Hepatic stellate cell (primary cell): ENCODE measurements at places on chromosomes 12 and 14.

GRCh38 chr12:52193991-52194390 is 2.2 kb upstream of the KRT80 start:
- no peak for DNase-seq

DNA sequence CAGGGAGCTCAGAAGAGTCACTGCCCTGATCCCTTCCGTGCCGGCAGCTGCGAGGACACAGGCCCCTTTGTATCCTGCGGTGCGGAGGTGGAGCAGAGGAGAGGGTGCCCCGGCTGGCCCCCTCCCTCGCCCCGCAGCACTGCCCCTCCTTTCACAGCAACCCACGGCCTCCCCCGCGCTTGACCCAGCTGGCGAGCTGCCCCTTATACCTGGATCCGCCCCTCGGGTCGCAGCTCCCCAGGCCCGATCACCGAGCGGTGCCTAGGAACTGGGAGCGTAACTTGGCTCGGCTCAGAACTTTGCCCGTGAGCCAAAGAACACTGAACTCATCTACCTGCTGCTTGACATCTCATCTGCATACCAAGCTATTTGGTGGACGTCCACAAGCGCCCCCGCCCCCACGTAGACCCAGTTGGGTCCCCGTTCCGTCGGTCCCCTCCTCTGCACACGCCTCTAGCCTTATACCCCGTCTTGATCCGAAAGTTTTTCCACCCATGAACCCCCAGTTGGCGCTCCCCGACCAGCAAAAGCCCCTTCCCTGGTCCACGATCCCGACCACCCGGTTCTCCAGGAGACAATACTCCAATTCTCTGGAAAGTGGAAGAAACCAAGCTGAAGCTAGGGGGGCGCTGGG is 697 bp upstream of the DNAJC14 start:
- DNase-seq = peak; percentile 35

DNA sequence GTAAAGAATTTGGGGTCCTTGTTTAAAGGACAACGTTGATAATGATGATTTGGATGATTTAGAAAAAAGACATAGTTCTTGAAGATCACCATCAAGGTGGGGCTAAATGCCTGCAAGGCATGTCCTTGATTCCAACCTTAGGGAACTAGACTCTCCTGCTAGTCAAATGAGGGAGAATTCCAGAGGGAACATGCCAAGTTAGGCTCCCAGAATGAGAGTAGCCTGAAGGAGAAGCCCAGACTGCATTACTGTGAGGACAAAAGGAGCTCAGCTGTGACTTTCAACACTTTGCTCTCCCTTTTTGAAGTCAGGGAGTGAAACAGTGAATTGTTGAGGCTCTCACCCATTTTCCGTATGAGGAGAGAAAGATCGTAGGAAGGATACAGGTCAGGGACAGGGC is 95.2 kb upstream of the TBX3 start:
- DNase-seq = no peak

DNA sequence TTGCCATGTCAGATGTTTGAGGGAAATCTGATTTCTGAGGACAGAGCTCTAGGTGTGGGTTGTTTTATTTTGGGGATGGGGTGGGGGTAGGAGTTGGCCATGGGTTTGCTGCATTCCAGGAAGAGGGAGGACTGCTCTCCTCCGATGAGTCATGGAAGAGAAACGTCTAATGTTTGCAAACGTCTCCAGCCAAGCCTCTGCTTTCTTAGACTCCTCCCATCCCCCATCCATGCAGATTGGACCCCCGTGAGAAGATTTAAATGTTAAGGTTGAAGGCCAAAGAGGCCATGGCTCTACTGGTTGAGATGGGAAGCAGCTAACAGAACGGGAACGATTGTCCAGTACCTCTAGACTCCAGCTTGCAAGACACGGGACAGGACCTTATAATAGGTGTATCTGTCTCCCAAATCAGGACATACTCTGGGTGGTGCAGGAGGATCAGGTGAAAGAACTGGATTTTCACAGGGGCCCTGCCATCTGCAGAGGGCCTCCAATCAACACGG is 11.4 kb upstream of the ATP2A2 start:
- peak; percentile 85 for DNase-seq

DNA sequence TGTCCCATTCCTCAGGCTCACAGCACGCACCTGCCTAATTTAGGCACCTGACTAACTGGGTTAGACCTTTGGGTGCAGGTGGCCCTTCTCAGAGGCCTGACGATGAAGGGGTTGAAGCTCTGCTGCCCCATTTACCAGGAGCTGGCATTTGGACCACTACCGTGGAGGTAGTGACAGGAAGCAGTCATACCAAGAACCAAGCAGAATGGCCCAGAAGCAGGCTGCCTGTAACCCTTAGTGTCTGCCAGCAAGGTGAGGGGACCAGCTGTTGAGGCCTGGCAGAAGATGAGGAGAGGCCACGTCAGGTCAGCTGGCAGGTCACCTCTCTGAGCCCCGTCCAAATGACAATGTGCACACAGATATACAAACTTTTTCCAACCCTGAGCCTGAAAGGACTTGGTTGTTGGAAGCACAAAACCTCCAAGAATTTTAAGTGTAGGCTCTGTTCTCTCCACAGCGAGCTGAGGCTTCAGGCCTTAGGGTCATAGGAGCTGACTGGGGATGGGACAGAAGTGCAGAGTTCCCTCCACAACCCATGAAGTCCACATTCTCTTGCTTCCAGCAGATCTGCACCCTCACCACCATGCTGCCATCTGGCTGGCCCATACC is 23.1 kb downstream of the VASH1 start:
- no peak for DNase-seq

DNA sequence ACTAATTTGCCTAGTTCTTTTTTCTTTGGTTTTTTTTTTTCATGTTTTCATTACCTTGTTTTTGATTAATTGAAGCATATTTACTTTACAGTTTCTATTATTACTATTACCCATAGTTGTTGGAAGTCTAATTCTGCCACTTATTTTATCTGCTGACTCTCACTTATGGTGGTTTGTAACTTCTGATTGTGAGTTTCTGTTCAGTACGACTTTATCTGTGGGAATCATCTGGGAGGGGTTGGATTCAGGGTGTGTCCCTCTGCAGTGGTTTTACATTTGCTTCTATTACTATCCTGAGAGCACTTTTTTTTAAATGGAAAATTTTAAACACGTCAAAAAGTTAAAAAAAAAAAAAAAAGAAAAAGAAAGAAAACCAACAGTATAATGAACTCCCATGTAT is 26.4 kb upstream of the SOS2 start:
- DNase-seq = no peak
